ENCODE measurements at places on chromosomes 3 and 15.

GRCh38 chr3:64667138-64667537, 20.7 kb downstream of the ADAMTS9 start:
- no peak for DNase-seq

DNA sequence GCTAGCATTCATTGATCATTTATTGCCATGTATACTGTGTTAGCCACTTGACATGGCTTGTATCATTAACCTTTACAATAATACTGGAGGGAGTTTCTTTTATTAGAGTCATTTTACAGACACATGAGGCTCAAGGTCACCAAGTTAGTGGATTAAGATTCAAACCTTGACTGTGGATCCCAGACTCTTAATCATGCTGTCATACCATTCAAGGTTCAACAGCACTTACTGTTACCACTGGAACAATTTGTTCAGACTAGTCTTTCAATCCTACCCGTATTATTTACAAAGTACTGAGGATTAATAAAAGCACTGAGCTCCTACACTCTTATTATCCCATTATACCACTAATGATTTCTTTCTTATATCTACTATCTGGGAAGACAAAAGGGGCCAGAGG, 1.2 kb downstream of the COX17 start:
- DNase-seq: no peak

- no peak for DNase-seq
Measured at GRCh38 chr15:61748529-61748928, 311.7 kb downstream of the VPS13C start.

- DNase-seq: no peak
Measured at GRCh38 chr15:28948036-28948435, 62.3 kb downstream of the APBA2 start.

- no peak for DNase-seq
Measured at GRCh38 chr3:56321892-56322291, 146.4 kb downstream of the ERC2 start.

DNA sequence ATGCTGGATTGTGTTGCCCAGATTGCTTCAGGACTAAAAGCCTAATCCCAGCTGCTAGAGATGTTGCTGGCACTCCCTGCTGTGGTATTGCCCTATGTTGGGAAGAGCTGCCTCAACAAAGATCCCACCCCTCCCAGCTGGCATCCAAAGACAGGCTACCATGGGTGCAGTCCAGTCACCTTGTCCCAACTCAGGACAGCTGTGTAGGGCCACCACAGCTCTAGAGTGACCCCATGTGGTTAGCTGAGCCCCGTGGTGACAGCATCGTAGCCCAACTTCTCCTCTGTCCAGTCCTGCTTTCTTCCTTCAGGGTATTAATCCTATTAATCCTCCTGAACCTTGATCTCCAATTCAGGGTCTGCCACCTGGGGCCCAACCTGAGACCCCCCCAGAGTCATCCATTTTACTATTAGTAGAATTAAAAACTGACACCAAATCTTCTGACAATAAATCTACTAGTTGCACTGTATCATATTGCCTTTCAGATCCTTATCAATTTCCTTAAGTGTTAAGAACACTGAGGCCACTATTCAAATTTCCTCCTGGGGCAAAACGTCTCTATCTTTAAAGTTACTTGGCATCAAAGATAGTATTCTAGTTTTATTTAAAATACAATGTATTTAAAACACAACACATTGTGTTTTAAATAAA, 83.5 kb downstream of the AQP9 start:
- peak; percentile 77 for DNase-seq
